Caudate nucleus (tissue), 63 donors: ENCODE measurements at places on chromosomes 12 and 14.
A peak's percentile ranks its signal among the peaks of the same experiment; 100 is the strongest.

GRCh38 chr12:49954863-49955830 lies 4.6 kb downstream of the AQP2 start:
- no peak for DNase-seq

GRCh38 chr14:33282331-33283230 lies 343.9 kb downstream of the NPAS3 start:
- DNase-seq = no peak

GRCh38 chr12:52319097-52319496 lies 2.1 kb downstream of the KRT83 start:
- DNase-seq = no peak

- peak; percentile 18 for DNase-seq
Observed at GRCh38 chr12:94553130-94553519, 93.5 kb upstream of the CEP83 start.

- DNase-seq = no peak
Observed at GRCh38 chr12:100061814-100062213, 77.1 kb upstream of the ANKS1B start.

GRCh38 chr14:49972823-49973222 lies 79.9 kb downstream of the ARF6 start:
- DNase-seq = no peak

DNA sequence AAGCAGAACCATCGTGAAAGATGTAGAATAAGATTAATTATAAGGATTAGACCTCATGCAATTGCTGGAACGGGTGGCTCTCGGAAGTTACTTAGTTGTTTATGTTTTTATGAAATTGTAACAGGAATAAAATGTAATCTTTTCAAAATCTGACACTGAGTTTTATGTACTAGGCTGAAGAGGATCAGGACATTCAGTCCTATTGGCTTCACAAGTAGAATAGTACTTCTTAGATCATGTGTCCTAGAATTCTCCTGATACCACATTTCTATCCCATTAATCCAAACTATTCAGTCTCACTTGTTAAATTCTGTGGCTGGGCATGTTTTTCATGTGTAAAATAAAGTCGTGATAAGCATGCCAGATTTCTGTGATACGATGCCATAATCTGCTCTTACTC lies 423.5 kb upstream of the OR4E1 start:
- DNase-seq = no peak

- no peak for DNase-seq
Observed at GRCh38 chr12:117093918-117094630, 5.1 kb downstream of the TESC start.

DNA sequence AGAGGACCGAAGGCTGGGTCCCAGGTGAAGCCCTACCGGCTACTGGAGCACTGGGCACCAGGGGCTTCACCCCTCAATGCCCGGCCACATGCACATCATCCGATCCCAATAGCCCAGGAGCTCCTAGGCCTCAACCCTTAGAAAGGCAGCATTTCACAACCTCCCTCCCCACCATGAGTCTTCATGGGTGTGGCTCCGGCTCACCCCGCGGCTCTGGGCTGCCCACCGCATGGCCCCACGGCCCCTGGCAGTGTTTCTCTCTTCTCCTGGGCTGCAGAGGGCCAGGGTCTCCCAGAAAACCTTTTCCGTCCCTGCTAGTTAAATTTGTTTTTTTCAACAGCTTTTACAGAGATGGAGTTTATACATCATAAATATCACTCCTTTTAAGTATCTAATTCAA lies 28.6 kb upstream of the DLK1 start:
- DNase-seq = no peak

DNA sequence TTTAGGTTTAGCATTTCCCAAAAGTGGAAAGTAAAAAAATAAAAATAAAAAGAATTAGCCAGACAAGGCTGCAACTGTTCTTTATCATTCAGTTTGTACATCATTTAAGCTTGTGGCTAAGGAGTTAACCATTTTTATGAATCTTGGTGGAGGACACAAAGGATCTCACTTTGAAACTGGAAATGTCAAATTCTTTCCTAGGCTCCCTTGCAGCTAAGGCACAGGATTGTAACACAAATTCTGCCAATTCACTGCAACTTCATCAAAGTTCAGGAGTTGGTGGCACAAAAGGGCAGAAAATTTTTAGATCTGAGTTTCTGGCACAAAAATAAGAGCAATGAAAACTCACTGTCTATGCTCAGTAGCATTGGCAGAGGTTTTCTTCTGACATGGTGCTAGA lies 211.2 kb upstream of the SYT10 start:
- no peak for DNase-seq

DNA sequence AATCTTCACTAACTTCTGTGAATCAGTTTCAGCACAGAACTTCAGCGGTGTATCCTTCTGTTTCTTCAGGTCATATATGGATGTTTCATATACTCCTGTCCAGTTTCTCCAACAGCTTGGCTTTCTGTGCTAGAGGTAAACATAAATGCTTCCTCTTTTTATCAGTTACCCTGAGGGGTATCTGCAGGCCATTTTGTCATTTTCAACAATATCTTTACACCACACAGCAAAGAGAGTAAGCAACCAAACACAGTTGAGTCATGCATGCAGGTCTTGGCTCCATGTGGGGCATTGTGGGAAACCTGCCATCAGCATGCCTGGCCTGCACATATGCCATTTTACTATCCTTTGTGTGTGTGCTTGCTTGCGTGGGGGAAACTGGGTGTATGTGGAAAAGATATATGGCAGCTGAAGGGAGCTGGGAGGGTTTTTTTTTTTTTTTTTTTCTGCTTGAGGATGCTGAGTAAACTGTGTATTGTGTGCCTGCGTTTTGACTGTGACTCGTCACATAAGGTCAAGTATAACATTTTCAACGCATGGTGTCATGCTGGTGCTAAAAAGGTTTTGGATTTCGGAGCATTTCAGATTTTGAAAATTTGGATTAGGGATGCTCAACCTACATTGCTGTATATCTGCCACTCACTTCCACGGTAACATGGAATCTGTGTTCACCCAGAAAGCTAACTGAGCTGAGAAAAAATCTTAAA lies 56.1 kb upstream of the YARS2 start:
- no peak for DNase-seq

- DNase-seq = no peak
Observed at GRCh38 chr14:32565256-32565655, 236.2 kb downstream of the AKAP6 start.

DNA sequence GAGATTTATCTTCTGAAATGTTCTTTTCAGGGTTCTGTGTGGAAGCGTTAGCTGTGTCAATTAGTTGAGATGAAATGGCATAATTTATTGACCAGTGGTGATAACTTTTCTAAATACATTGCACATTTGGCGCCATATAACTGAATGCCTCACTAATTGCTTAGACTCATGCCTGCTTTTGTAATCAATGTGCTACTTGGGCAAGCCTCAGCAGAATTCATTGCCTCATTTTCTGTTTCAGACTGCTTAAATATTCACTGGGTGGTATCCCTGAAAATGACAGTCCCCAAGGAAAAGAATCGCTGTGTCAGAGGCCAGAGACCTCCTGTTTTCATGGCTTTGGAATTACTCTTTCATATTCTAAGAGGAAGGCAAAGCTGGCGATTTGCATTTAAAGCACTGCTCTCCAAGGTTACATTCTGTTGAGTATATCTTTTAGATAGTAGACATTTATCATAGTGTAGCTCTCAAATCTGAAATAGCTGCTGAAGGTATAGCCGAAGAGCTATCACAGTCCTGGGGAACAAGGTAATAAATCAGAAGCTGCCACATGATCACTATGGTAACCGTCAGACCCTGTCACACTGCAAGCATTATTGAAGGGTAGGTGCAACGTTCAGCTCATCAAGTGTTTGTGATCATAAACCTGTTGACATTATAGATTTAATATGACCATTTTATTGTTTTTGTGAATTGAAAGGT lies 297.3 kb upstream of the E2F7 start:
- DNase-seq = no peak

- no peak for DNase-seq
Observed at GRCh38 chr12:89225401-89225800, 126.9 kb downstream of the DUSP6 start.

GRCh38 chr14:50113381-50114035 lies 2.9 kb downstream of the VCPKMT start:
- DNase-seq = no peak

- DNase-seq = no peak
Observed at GRCh38 chr14:36746872-36747271, 85.2 kb downstream of the PAX9 start.

- DNase-seq = no peak
Observed at GRCh38 chr12:49244176-49244575, 20.7 kb upstream of the TUBA1C start.

DNA sequence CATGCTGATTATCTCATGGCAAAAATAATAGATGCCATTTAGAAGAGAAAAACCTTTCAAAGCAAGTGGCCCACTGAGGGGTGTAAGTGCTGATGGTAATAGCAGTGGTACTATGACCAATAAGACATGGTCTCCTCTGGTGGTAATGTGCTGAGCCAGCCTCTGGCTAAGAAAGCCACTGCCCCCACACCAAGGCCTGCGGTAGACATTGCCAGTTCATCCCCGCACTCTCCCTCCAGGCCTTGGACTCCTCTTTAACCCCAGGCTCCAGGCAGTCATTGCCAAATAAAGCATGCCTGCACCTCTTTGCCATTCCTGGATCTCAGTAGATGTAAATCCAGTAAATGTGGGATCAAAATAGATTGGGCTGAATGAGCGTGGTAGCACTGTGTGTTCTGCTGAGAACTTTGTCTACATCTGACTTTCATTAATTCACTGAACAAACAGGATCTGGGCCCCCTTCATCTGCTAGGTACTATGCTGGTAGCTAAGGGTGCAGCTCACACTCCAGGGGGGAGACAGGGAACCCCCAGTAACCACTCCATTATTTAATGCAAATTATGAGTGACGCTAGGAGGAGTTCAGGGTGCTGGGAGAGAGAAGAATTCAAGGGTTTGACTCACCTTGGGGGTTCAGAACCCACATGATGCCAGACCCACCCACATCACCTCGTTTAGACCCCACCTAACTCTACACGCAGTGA lies 89.3 kb downstream of the BCL11B start:
- DNase-seq = no peak

- no peak for DNase-seq
Observed at GRCh38 chr12:26572137-26572536, 260.9 kb downstream of the ITPR2 start.

DNA sequence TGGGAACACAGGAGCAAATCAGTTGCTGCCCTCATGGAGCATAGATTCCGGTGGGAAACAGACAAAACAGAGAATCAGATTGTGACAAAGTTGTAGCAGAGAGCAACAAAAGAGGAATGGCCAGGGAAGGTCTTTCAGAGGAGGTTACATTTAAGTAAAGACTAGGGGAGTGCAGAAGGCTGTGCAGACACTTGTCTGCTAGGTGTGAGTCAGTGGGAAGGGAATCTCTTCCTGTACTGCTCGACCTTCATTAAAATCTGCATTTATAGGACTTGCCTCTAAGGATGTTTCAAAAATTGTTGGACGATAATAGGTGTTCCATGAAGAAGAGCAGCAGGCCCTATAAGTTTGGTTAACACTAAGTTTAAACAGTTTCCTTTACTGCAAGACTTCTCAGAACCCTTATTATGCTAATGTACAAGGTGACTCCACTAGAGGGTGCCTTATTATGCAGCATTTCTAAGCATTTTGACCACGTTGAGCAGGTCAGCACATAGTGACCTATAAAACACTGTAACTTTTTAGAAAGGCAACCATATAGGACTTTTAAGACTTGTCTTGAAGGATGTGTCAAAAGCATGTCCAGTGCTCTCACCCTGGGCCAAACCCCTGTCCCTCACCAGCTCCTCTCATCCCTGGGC lies 91.8 kb upstream of the RIC8B start:
- no peak for DNase-seq

DNA sequence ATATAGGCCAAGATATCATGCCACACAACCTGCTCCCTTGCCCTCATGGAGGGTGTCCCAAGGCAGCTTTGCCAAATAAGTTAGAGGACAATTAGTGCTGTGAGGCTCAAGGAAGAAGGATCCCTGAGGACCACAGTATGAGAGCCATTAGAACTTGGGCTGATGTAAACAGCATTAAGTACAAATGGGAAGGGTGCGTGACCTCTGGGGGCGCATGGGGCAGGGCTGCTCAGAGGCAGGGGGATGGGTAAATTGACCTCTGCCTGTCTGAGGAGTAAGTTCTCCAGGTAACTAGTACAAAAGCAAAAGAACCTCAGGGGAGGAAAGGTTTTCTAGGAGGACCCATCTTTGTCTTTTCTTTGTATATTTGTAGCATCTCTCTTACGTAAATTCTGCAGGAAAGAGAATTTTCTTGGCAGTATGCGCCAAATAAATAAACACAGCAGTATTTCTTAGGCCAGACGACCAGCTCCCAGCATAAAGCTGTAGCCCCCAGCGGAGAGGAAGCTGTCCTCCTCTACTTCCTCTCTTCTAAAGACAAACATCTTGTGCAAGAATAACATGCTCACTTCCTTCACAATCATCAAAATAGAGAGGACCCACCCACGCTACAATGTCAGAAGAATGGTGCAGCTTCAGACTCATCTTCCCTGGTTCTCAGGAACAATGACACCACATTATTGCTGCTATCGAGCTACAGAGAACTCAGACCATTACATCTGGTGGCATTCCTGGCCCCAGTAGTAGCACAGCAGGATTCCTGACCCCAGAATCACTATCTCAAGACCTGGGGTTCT lies 16.4 kb upstream of the VWF start:
- no peak for DNase-seq

DNA sequence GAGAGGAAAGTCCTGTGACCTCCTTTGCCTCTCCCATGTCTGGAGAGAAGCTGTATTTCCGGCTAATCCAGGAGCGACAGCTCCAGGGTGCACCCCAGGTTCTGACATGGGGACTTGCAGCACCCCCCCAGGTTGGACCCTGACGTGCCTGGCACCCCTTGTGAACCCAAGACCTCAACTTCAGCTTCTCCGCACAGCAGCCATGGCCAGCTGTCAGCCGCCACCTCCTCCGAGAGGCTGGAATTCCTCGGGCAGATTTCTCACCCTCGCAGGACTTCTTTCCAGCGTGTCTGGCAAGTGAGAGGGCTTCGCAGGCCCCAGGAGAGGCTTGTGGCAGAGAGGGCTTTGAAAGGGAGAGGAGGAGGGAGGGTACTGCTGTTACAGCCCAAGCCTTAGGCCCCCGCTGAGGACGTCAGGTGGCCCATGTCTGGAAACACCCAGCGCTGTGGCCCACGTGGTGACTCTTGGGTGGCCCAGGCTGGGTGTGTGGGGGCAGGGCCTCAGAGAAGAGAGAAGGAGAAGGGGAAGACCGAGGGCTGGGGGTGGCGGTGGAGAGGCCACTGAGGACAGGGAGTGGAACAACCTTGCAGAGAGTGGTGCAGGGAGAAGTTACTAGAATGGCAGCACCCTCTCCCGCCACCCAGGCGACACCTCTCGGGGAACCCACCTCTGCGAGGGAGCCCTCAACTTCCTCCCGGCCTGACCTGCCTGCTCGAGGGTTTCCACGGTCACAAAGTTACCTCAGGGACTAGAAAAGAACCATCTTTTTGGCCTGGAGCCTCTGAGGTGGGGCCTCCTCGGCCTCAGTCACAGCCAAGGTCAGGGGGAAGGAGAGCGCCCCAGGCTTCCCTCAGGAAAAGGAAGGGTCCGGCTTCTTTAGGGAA lies 11.7 kb upstream of the RPS6KL1 start:
- no peak for DNase-seq

- DNase-seq = no peak
Observed at GRCh38 chr12:105214148-105214547, 21.8 kb downstream of the APPL2 start.
